CD4-positive, alpha-beta memory T cell (primary cell): ENCODE measurements at places on chromosomes 4 and X.

GRCh38 chrX:2463973-2464676 is 36.7 kb downstream of the DHRSX start:
- DNase-seq = no peak

DNA sequence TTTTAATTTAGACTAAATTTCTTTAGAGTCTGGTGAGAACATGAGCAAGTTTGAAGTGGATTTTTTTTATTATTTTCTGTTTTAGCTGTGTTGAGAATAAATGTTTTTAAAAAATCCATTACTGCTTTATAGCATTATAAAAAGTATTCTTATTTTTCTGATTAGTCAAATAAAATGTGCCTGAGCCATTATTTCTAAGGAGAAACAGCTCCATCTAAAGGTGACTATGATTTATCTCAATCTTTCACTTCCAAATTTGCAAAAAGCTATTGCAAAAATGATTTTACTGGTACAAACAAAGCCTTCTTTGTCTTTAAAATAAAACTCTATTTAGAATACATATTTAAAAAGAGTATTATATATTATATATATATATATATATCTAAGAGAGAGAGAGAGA is 959.2 kb downstream of the FAM133A start:
- DNase-seq = no peak

DNA sequence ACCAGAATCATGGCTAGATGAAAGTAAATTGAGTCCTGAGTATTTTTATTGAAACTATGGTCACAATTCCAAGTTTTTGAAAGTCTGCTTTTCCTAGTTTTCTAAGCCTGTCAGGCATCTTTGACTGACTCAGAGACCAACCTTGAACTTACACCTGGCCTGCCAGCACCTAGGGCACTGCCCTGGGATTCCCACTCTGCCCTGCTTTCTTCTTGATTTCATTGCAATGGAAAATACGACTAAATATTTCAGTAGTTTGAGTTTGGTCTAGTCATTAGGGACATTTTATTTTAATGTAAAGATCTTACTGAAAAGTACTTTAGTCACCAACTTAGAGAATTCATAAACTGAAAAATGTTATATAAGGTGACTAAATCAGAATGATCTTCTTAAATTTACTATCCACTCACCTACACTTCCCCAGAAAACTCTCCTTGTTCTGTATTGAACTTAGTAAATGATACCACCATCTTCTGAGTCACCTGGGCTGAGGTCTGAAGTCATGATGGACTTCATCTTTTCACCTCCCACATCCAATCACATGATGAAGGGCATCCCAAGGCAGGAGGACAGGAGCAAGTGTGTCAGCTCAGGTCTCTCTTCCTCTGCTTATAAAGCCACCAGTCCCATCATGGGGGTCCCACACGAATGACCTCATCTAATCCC is 11.6 kb upstream of the PYURF start:
- DNase-seq = no peak

DNA sequence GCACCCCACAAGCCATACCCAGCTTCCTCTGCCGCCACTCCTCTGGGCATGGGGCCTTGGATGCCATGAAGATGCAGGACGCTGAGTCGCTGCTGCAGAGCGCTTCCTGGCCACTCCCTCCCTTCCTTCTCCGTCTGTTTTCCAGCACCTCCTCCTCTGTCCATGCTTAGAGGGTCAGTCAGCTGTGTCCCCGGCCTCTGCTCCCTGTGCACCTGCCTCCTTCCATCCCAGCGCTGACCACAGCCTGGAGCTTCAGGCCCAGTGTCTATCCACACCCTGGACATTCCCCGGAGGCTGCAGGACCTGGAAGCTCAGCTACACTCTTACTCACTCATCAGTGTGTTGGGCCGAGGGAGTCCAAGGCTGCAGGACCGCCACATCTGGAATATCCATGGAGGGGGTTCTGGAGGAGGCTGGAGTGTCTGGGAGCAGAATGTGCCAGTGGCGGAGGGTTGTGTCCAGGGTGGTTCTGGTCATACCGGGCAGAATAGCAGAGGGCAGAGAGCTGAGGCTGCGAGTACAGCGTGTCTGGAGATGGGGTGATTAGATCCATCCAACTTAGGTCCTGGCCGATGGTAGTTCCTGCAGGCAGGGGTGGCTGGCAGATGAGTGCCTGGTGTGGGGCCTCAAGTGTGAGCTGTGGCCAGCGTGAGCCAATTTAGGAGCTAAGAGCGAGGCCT is 58.6 kb upstream of the ADRA2C start:
- no peak for DNase-seq
